Stimulated activated CD8-positive, alpha-beta memory T cell treated with anti-CD3 and anti-CD28 coated beads, Interleukin-7, amount 100 ng/mL, for 1 hour (primary cell): ENCODE measurements at places on chromosomes 6 and 20.

DNA sequence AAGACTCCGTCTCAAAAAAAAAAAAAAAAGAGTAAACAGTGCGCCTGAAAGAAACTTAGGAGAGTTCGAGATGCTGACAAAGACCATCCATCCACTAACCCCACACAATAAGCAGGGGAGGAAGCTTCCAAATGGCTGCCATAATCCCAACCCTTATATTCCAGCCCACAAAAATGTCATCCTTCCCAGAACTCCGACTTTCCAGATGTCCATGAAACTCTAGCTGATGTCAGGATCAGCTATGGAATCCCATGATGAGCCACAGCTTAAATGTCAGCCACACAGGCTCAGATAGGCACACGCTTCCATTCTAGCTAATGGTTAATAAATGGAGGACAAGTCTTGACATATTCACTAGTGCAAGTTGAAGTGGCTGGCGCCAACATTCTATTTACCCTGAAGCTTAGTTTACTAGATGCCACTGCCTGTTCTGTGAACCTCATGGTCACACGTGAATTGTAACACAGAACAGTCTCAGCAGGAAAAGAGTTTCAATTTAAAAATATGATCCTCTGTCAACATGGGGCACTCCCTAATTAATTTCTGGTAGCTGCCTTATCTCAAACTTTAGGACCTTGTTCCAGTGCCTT lies 75.5 kb downstream of the FOXF2 start:
- no peak for DNase-seq

DNA sequence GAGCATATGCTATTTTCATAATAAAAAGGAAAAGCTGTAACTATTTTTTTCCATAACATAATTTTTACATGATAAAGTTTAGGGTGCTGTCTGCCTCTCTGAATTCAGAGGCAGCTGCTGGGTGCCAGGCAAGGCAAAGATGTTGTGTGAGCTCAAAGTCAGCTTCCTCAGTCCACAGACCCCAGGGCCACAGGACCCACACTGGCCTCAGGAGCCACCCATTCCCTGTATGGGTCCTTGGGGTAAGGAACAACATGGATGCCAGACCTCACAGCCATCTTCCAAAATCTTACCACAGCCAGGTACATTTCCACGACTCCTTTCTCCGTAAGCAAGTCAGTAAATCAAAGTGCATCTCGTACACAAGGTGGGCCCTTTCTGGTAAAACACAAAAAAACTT lies 16.4 kb upstream of the MAFB start:
- no peak for DNase-seq

- no peak for DNase-seq
Observed at GRCh38 chr6:129863664-129864063, 2.5 kb upstream of the TMEM244 start.

GRCh38 chr6:2124260-2124709 lies 121.1 kb downstream of the GMDS start:
- DNase-seq = no peak

DNA sequence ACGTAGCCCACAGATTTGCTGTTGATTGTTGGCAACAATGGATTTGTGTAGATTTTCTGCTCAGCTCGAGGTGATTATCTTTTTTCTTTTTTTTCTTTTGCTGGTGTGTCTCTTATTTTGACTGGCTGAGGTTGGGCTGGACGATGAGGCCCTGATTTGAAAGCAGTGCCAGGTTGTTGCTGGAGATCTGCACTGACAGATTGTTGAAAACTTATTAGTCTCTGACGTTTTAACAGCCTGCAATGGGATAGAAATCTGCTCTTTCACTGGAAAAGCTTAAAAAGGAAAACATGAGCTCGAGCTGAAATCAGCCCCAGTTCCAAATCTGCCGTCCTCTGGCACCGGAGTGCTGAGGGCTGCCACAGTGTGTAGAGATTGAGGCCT lies 87.7 kb downstream of the PDE7B start:
- no peak for DNase-seq

GRCh38 chr6:145626857-145627256 lies 108.5 kb downstream of the EPM2A start:
- DNase-seq = no peak

DNA sequence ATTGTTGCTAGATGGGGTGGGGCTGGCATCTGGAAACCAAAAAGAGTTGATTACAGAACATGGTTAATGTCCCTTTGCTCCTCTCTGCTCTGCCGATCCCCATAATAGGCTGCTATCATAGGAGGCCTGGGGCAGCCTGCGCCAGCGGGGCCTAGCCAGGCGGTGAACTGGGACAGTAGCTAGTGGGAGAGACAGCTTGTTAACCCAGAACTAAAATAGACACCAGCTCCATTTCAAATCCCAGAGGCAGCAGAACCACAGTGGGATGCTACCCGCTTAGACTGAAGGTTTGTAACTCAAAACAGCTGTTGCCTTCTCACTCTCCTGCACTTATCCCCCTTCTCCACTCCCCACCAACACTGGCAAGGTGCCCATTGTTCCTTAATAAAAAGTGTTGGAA lies 98.5 kb downstream of the SSR1 start:
- DNase-seq = no peak

GRCh38 chr20:6074145-6074561 lies 20.3 kb upstream of the LRRN4 start:
- DNase-seq = no peak

DNA sequence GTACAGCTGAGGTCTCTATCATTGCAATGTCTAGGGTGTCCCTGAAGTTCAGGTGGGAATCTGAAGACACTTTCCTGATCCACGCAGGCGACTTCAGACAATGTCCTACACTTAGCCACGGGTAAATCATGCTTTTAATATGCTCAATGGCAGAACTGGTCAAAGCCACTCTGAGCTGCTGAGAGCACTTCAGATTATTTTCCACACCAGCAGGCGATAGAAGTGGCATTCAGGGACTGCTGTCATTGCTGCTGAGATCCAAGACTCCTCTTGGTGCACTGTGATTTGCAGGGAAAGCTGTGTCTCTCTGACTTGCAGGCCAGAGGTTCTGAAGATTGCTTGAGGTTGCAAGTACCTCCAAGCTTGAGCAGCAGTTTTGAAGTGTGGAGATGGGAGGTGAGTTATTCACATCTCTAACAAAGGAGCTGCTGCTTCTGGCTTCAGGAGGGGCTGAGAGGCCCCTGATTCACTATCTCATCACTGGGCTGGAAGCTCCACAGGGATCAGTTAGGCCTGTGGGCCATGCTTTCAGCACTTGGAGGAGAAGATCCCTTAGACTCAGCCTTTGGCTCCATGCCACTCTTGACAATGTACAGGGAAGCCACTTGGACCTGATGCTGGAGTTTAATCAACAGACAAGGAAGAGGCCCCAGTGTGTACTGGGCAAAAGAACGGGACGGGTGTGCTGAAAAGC lies 2.9 kb upstream of the SSTR4 start:
- no peak for DNase-seq

DNA sequence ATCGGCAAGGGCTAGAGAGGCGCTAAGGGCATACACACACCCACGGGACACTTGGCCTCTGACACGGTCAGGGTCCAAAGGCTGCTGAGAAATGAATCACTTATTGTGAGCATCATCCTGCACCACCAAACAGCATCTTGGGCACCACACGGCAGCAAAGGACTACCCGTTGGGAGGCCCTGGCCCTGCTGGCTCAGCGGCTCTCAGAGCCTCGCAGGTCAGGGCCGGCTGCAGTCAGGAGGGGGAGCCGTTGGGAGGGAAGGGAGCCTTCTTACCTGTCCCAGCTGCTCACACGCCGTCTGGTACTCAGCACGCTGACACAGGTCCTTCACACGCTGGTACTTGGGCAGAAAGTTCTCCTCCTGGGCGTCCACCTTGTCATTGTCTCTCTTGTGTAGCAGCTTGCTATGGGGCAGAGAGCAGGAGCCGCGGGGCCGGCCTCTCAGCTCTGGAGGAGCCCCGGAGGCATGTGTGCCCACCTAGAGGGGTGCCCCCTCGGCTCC lies 109.0 kb downstream of the SULF2 start:
- DNase-seq = no peak

GRCh38 chr6:136415351-136416007 lies 125.8 kb upstream of the BCLAF1 start:
- DNase-seq = no peak

DNA sequence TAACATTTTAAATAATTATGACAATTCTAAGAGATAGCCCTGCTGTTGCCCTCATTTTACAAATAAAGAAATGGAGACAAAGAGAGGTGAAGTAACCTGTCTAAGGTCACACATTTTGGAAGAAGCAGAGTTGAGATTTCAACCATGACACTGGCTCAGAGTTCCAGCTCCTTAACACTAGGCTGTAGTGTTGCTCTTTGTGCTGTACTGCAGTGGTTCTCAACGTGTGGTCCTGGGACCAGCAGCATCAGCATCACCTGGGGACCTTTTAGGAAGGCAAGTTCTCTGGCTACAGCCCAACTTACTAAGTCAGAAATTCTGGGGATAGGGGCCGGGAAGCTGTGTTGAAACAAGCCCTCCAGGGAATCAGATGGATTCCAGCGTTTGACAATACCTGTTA lies 62.4 kb upstream of the FERMT1 start:
- no peak for DNase-seq

DNA sequence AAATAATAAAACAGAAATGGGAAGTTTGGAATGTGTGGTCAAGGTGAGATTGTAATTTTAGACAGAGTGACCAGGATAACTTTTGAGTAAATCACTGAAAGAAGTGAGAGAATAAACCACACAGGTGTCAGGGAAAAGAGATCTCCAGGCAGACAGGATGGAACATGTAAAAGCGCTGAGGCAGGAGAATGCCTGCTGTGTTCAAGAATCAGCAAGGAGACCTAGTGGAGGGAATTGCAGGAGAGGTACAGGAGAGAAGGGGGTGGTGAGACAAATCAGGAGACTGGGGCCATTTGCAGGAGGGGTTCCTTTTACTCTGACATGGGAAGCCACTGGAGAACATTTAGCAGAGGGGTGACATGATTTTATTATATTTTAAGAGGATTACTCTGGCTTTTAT lies 456.7 kb downstream of the NKAIN2 start:
- DNase-seq = no peak

DNA sequence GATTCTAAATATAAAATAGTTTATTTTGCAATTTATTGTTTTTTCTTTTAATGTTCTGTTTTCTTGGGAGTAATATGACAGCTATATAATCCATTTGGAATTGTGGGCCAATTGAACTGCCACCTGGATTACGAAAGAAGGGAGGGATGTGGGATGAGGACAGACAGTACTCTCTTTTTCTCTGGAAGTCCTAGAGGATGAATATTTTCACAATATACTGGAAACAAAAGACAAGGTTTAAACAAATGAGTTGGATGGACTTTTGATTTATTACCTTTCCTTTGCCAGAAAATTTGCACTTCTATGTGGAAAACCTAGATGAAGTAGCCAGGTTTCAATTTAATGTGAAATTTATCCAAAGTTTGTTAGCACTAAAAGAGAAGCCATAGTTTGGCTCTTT lies 325.5 kb upstream of the IMPG1 start:
- no peak for DNase-seq

DNA sequence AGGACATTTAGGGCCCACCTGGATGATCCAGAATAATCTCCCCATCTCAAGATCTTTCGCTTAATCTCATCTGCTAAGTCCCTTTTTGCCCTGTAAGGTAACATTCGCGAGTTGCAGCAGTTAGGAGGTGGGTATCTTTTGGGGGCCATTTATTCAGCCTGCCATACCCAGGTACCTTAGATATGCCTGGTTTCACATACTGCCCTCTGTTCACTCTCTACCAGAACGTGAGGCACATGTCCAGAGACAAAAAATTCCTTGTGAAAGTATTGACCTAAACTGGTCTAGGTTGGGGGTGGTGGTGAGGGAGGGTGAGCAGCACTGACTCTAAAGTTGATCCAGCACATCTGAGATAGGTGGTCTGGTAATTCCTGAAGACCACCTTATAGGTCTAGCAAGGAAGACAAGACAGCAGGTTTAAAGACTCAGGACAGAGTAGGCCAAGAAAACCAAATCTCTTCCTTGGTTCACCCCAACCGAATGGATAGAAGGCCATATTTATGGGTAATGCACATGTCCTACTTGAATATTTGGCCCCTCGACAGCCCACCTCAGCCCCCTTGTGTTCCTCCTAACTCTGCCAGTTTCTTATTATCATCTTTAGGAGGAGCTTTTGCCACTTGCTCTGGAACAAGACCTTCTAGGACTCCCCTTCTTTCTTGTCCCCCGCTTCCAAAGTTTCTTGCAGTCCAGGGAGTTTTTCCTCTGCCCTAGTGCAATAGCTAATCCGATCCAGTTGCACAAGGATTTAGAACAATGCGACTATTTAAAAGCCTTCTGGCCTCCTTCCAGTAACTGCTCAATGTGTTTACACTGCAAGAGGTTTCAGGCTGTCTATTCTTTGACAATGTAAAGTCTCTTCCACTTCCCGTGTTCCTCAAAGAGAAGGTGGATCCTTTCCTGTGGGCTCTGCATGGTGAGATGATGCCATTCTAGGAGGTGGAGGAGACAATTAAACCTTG lies 213.0 kb upstream of the LAMP5 start:
- DNase-seq = no peak

- no peak for DNase-seq
Observed at GRCh38 chr6:12147557-12148316, 135.6 kb downstream of the HIVEP1 start.

GRCh38 chr6:154463573-154464419 lies 46.7 kb downstream of the CNKSR3 start:
- DNase-seq = no peak

DNA sequence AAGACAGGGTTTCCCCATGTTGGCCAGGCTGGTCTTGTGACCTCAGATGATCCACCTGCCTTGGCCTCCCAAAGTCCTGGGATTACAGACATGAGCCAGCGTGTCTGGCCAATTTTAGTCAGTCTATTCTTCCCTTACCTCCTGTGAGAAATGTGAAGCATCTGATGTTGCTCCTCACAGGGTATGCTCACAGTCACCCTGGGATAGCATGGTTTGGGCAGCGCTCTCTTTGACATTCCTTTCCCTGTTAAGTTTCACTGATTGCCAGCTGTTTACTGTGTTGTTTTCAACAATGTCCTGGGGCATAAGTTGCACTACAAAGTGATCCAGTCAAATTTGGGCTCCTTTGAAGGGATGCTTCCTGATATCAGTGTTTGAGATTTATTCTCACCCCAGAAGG lies 13.1 kb downstream of the CDC5L start:
- DNase-seq = no peak

DNA sequence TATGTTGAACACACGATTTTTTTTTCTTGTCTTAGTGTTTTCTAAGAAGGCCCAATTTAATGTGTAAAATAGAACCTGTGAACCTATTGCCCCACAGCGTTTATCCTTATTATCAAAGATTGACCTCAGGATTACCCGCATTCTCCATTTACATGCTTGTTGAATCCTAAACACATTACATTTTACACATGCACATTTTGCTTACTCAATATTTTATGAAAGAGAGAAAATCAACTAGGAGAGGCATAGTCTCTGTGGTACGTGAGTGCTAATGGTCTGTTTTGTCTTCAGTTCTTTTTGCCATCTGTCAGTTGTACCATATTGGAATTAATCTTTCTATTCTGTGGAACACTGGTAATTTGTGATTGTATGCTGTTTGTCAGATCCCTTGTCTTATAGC lies 80.1 kb upstream of the SMIM8 start:
- no peak for DNase-seq

GRCh38 chr6:45568626-45569025 lies 190.9 kb upstream of the SUPT3H start:
- no peak for DNase-seq

GRCh38 chr6:43128926-43129325 lies 42.1 kb upstream of the SRF start:
- no peak for DNase-seq
